ENCODE measurements at places on chromosomes 12 and 14. TPM values are rescaled to one million over a fixed set of nuclear protein-coding genes. Genes with fewer than 3 reads are reported as not detected.

PLEKHG3 gene
- 47.8 TPM for total RNA-seq

DNA sequence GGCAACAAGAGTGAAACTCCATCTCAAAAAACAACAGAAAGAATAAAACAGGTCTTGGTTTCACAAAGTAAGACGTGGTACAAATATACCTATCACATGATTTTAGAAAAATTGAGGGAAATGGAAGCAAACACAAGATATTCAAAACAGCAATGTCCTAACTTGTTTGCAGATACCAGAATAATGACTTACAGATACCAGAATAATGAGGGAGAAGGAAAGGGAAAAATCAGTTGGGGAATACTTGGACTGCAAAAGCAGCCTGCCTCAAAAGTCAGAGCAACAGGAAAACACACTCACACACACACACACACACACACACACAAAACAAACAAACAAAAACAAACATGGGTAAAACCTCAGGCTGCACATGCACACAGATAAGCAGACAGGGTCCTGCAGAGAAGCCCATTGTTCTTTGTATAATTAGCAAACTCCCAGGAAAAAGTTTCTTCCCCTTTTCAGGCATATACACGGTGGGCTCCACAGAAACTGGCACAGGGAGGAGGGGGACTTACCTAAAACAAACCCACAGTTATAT, 65.7 kb upstream of the CAPRIN2 start:
- no peak for DNase-seq

DNA sequence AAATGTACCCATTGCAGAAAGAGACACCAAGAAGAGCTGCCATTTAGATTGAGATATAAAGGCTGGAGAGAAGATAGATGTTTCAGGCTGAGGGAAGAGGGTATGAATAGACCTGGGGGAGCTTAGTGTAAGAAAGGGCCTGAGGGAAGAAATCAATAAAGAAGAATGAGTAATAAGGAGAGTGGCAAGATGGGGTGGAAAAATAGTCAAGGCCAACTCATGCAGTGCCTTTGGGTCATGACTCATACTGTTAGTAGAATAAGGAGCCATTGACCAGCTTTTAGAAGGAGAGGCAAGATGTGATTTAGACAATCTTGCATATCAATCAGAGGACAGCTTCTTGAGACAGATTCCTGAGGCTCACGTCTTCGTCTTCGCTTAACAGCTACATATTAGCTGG, 287.5 kb downstream of the DUSP6 start:
- no peak for DNase-seq

- DNase-seq, result peak; percentile 88
These were observed 663 bp downstream of the NCKAP5L start for GRCh38 chr12:49827401-49828099.

SSTR1 gene
- total RNA-seq, result 0.59 TPM

DNA sequence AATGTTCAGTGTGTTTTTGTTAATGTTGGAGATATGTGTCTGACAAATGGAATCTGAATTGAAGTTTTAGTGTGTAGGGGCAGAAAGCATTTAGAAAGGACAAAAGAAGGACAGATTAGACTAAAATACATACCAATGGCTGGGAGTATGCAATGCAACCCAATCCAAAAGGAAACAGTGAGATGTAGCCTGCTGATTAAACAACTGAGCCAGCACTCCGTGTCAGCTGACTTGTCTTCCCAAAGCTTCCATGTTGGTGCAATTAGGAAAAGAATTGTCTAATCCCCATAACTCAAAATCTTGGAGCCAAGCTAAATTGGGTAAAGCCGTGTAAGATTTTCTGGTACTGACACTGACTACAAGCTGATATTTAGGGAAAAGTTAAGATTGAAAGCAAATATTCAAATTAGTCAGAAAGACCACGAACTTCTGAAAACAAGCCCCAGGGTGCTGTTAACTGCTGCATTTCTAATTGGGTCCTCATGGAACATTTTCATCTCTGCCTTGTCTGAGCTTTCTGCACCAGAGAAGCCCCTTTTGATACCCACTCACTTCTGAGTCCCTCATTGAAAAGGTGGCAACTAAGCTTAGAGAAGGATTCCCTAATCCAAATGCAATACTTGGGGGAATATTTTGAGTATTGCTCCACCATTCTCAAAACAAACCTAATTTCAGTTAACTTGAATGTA, 109.1 kb downstream of the DAD1 start:
- DNase-seq, result no peak

DNA sequence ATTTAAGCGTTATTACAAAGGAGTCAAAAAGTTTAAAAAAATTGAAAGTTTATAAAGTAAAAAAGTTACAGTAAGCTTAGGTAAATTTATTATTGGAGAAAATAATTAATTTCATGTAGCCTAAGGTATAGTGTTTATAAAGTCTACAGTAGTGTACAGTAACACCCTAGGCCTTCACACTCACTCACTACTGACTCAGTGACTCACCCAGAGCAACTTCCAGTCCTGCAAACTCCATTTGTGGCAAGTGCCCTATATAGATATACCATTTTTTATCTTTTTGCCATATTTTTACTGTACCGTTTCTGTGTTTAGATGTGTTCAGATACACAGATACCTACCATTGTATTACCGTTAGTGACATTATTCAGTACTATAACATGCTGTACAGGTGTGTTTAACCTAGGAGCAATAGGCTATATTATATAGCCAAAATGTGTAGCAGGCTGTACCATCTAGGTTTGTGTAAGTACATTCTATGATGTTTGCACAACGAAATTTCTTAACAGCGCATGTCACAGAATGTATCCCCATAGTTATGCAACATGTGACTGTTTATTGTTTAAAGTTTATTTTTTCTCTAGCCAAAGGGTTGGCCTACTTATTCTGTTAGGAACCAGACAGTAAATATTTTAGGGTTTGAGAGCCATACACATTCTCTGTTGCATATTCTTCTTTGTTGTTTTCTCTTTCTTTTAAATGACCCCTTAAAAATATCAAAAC, 155.5 kb downstream of the PCNX1 start:
- no peak for DNase-seq

DNA sequence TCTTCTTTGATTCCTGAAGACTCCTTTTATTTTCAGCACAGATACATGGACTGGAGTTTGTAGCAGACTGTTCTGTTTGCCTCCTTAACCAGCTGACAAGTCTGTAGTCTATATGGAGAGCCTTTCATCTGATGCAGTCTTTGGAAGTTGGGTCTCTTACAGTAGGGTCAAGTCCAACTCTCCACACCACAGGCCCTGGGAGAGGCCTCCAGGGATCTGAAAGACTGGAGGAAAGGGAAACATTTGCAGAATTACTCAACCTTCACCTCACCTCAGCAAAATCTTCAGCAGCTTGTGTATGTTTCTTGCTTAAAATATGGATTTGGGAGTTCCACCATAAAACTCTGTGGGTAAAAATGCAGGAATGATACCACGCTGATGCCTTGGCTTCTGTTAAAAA, 188.4 kb downstream of the MSRB3 start:
- no peak for DNase-seq

- no peak for DNase-seq
These were observed 265.0 kb downstream of the DUSP6 start for GRCh38 chr12:89087149-89087825.

GRCh38 chr14:68160779-68161546, 341.4 kb downstream of the RAD51B start:
- no peak for DNase-seq

GRCh38 chr14:45891417-45892080, 638.5 kb upstream of the MIS18BP1 start:
- no peak for DNase-seq

ITGA5 gene
- 58.1 TPM for total RNA-seq

DNA sequence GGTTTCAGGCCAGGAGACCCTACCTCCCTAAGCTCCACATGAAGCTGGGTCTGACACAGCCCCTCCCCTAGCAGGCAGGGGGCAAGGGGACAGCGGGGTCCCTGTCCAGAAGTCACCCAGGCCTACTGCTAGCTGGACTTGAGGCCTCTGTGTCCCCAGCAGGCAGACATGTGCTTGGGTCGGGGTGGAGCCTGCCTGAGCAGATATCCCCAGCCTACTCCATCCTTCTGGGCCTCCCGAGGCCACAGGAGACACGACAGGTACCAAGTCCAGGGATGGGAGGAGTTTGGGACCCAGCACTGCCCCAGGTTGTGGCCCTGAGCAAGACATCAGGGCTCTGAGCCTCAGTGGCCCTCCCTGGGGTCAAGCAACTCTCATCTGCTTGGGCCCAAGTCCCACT, 105.2 kb upstream of the EIF5 start:
- DNase-seq, result no peak
